ENCODE measurements at places on chromosomes 5 and 9.
A peak's percentile ranks its signal among the peaks of the same experiment; 100 is the strongest.

DNA sequence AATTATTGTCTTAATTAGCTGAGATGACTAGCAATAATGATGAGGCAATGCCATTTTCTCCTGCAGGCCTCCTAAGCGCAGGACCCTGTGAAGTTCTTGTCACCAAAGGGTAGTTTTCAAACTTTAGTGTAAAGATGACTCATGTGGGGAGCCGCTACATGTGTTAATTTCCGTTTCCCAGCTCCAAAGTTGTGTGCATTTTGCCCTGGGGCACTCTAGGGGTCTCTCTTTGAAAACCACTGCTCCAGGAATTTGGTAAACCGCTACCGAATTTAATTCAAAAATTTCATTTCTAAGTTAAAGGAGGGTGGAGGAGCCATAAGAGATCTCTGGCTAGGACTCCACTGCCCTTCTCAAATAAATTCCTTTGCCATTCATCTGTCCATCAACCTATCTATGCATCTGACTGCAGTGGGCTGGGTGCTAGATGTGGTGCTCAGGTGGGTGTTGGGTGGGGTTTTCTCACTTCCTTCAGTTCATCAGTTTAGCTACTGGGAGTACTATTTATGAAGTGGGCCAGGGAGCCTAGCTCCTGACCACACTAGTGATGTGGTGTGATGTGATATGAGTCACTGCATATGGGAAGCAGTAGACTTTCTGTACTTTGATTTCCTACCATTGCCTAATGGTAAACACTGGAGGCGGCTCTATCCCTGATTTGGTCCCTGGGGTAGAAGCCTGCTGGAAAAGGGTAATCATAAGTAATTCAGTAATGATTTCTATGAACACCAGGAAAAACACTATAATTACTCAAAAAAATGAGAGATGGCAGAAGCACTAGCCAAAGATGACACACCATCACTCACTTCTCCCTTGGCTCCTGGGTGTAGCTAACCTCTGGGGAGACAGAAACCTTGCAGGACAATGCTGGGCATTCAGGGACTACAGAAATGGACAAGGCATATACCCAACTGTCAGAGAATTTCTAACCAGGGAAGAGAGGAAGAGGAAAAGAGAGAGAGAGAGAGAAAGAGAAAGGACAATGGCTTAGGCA lies 4.0 kb upstream of the ZSWIM6 start:
- peak; percentile 93 for DNase-seq

DNA sequence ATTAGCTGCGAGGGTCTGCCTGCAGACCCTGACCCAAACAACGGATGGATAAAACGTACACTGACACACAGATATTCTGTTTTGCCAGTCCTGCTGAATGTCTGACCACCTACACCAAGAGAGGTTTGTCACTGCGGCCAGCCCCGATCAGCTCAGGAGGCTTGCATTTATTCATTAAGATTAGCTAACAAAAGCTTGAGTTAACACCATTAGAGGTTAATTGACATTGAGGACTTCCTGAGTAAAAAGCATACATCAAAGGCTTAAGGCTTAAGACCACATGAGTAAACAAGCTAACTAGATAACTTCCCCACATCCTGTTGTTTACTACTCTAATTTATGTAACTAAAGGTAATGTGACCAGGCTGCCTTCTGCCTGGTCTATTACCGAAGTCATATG lies 198.1 kb upstream of the TRPC7 start:
- peak; percentile 96 for DNase-seq

GRCh38 chr9:14692470-14693250 lies 572 bp downstream of the ZDHHC21 start:
- peak; percentile 31 for DNase-seq

GRCh38 chr5:10400831-10401230 lies 40.8 kb upstream of the ROPN1L start:
- no peak for DNase-seq

DNA sequence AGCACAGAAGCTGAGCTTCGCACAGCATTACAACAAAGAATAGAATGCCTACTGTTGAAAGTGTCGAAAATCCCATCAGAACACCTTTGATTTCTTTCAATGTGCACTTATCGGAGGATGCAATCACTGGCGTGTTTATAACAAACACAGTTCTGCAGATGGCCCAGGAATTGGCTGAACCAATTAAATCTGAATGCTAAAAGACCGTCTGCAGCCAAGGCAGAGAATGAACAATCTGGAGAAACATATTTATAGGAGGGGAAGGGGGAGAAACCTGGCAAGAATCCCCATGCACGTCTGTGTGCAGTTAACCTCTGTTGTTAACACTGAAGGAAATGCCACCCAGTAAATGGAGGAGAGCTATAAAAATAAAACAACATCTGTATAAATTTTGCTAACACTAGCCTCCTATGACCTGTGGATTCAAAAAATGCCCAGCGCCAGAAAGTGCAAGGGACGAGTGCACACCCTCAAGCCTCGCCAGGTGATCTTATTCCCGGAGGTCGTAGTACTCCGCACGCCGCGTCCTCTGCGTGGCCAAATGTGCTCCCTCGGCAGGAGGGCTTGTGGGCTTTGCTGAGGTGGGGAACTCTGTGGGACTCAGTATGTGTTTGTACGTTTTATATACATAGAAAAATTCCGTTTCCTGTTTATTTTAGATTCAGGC lies 56.8 kb downstream of the PTCH1 start:
- DNase-seq: no peak

DNA sequence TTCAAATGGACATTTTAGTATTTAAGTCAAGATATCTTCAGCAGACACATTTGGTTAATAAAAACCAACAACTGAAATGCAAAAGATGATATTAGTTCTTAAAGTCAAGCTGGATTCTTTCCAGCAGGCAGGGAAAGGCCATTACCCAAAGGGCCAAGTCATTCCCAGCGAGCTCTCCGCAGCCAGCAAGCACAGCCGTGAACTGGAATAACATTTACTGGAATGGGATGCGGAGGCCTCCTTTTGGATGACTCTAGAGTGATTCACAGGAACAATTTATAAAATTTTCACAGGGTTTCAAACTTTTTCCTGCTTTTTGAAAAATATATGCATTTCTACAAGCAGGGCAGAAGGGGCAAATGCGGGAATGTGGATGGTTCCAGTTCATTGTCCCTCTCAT lies 76.6 kb upstream of the DAB2 start:
- DNase-seq: no peak

GRCh38 chr9:121985792-121986494 lies 107.2 kb downstream of the TTLL11 start:
- no peak for DNase-seq

DNA sequence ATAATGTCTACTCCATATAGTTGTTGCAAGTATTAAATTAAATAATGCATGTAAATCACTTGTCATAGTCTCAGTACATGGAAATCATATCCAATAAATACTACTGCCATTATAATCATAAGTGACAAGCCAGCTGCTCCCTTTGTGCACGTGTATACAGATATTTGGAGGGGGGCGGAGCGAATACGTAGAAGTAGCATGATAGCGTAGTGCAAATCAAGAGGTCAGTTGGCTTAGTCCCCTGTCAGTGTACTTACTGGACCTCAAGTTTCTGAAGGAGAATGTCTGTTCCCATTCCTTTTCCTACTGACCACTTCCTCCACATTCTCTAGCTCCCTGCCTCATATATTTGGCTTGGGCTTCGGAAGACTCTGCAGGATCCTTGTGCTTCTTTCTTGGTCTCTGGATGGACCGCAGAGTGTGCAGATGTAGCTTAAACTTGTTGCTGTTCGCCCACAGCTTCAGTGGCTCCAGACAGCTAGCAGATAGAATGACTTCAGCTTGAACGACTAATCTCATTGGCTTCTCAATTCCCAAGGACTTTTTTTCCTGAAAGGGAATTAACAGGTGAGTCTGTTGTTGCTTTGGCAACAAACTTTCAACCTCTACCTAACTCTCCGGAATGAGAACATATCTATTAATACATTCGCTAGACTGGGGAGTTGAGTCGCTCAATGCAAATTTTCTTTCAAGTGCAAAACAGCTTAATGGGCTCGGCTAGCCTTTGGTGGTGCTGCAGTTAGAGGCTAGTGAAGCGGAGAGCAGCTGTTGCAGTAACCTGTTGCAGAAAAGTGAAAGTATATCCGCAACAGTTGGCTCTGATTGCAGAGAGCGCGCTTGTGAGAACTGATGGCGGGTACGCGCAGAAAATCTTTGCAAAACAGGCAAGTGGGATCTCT lies at the start of gene PCDHB1:
PCDHB1 (plus strand) TSS at position 753 of the 899 bp plus-strand sequence; CDS start at position 850, 97 bp downstream.
- DNase-seq: no peak

- DNase-seq: no peak
Measured at GRCh38 chr5:77197840-77198554, 12.5 kb upstream of the PDE8B start.

- no peak for DNase-seq
Measured at GRCh38 chr9:109812331-109812730, 32.3 kb downstream of the PALM2AKAP2 start.

DNA sequence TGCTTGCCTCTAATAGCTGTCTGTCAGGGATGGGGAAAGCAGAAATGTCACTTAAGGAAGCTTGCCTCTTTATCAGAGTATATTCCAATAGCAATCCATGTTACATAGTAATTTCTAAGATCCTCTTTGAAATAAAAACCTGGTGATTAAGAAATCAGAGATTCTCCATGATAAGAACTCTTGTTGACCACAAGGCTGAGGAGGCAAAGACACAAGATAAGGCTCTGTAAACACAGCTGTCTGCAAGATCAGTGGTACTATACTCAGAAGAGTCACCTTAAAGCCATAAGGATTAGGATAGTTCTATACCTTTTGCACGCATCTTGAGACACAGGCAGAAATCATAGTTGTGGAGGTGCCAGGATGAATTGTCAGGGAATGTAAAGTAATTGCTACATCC lies 40.3 kb downstream of the HEXB start:
- no peak for DNase-seq

Data from SW480 (cell line).